ENCODE measurements at places on chromosomes 2 and 18.

DNA sequence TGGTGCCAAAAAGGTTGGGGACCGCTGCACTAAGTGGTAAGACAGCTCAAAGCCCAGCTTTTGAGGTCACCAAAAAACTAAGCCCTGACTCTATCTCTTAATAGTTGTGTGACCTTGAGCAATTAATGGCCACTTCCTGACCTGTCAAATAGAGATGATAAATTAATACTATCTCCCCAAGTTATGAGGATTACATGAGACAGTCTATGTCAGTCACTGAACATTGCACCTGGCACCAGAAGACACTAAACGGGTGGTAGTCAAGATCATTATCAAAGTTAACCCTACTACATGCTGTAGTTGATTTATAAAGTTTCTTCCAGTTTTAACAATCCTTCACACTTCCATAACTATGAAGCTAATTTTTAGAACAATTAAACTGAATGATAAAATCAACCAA lies 36.5 kb downstream of the STPG4 start:
- no peak for DNase-seq

DNA sequence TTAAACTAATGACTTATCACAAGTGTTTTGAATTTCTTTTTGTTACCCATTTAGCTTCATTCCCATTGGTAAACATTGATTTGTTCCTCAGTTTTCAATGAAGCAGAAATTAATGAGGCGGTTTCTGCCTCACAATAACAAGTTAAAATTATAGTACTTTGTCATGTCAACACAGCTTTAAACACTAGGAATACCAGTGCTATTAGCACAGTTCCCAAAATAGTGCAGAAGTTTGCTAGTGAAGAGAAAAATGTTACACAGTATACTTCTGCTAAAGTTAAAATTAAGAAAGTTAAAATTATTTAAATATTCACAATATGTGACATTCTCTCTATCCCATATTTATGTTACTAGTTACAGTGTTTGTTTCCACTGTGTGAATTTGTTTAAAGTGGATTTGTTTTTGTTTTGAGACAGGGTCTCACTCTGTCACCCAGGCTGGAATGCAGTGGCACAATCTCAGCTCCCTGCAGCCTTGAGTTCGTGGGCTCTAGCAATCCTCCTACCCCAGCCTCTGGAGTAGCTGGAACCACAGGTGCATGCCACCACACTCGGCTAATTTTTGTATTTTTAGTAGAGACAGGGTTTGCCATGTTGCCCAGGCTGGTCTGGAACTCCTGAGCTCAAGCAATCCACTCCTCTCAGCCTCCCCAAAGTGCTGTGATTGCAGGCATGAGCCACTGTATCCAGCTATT lies 3.8 kb upstream of the CHN1 start:
- DNase-seq: no peak

DNA sequence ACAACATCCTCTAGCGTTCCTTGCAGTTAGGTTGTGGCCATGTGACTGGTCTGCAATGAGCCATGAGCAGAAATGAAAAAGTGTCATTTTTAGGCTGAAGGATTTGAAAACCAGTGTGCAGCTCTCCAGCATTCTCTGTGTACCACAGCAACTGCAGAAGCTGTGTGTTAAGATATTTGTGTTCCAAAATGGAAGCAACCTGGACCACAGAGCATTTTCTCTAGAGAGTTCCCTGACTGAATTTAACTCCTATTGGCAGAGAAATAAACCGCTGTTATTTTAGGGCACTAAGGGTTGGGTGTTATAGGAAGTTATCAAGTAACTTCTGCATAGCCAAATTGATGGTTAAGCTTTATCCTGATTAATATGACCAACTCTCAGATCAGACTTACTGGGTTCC lies 257.2 kb upstream of the THUMPD2 start:
- no peak for DNase-seq

- DNase-seq: no peak
Measured at GRCh38 chr2:158967731-158968395, 577 bp upstream of the TANC1 start.

- no peak for DNase-seq
Measured at GRCh38 chr2:231429901-231430300, 34.4 kb downstream of the NCL start.

DNA sequence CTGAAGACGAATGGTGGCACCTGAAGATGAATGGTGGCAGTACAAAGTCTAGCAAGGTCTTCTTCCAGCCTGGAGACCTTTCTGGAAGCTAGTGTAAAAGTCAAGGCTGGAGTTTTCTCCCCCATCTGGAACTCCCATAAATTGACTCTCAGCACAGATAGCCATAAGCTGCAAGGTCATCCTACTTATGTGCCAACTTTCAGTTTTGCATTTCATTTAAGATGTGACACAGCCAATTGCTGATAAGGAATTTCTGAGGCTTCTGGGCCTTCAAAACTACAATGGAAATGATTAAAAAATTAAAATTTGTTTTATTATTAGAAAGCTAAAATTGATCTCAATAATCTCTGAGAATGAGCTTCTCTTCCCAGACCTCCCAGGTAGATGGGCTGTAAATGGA lies 10.2 kb downstream of the XDH start:
- DNase-seq: no peak

GRCh38 chr2:229909090-229909489 lies 12.7 kb downstream of the TRIP12 start:
- DNase-seq: no peak

- DNase-seq: no peak
Measured at GRCh38 chr2:26529406-26530239, 51.7 kb upstream of the OTOF start.

GRCh38 chr2:98912957-98913915 lies 22.8 kb downstream of the CRACDL start:
- no peak for DNase-seq

DNA sequence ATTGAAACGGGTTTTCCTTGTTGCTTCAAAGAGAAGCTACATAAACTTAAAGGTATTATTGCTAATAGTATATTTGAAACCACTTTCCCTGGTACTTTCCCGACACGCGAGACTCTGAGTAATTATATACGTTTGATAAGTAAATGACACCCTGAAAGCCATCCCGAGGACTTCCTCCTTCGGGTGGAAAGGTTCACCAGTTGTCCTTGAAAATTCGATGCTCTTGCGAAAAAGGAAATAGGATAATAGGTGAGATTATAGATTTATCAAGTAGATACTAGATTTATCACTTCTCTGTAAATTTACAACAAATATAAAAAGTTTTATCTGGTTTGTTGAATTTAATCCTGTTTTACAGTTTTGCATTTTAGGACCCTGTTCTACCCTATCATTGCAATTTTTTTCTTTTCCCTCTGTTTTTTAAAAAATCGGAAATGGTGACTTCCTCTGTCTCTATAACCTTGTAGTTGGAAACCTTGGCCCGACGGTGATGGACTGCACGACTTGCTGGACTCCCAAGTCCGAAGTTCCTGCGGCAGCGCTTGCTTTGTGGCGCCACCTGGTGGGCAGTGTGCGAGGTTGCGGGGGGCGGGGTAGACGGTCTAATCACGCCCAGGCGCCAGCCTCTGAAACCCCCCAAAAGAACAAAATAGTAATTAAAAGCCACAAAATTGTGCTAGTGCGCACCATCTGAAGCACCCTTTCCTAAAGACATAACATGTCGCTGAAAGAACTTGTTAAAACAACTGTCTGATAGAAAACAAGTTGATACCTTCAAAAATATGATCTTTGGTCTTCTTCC lies 972 bp upstream of the DLX2 start:
- peak; percentile 85 for DNase-seq

DNA sequence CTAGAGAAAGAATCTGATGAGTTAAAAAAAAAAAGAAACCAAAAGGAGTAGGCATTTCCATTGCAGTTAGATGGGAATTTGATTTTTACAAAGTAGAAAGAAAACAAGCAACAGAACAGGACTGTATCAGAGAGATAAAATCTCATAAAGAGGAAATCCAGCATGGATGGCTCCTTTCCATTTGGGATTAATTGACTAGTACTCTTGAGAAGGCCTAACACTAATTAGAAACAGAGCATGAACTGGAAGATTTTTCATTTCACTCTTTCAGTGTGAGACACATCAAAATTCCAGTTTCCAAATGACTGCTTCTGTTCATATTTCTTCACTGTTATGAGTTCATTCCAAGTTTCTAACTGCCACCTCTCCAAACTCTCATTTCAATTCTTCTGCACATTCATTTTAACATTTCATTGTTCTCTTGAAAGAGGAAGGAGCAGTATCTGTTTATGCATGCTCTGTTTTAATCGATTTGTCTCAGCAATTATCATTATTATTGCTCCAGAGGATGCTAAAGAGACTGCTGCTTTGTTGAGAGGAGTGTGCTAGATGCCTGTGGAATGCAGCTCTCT lies 108.8 kb upstream of the PIEZO2 start:
- DNase-seq: no peak

- no peak for DNase-seq
Measured at GRCh38 chr2:62054029-62054791, 141.7 kb upstream of the B3GNT2 start.

DNA sequence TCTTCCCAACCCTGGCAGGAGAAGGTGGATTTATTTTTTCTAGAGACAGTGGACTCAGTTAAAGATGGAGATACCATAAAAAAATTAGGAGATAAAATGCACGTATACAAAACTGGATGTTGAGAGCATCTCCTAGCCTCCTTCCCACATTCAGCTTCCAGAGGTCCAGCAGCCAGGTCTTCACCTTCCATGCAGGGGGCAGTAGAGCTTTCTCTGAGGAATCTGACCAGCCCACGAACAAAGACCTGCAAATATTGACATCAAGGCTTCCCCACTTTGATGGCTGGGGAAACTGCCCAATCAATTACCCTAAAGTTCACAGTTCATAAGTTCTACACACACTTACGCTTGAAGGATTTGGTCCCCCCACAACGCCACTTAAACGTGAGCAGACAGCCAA lies 24.5 kb downstream of the AQP4 start:
- DNase-seq: no peak

DNA sequence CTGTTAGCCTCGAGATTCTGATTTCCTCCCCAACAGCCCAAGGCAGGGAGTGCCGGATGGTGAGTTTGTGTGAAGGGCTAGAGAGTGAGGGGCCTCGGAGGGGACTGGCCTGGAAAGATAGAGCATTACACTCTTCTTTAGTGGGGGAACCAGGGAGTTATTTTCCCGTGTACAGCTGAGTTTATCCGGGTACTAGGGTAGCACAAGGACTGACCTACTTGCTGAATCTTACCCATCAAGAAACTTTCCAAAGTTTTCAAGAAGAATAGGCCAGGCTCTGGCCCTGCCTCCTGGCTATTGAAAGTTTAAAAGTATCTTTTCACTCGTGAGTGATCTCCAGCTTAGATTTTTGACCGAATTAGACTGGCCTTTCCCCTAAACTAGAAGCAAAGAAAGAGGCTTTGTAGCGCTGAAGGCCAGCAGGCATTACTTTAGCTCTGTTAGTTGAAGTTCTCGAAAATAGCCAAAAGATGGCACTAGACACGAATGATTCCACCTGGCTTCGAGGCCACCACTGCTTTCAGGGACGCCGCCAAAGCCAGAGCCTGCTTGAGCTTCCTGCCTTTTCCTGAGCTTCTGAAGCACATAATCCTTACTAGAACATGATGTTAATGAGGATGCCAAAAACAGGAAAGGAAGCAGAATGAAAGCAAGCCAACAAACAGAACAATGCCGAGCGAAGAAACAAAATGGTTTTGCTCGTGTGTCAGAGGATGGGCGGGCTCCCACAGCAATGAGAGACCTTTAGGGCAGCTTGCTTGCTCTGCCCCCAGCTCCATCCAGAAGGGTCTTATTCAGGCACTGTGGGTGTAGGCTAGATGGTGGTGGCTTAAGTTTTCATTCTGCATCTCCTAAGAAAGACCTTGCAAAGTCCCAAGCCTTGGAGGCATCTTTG lies 55.8 kb downstream of the TSN start:
- DNase-seq: peak; percentile 65

- DNase-seq: no peak
Measured at GRCh38 chr18:52722904-52723303, 382.9 kb downstream of the DCC start.

DNA sequence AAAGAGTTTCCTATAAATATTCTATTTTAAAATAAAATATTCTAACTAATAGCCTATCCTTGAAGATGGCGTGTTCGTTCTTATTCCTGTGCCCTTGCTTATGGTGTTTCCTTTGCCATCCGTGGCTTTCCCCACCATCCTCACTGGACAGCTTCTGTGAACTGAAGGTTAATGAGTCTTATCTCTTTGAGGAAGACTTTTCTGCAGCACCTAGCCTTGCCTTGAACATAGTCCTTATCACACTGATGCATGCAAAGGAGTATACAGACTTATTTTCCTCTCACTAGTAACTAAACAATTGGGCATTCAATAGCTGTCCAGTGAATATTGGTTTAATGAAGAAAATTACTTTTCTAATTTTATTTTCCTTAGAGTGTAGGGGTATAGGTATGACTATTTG lies 88.1 kb downstream of the GULP1 start:
- no peak for DNase-seq

GRCh38 chr2:137677466-137677865 lies 286.8 kb upstream of the HNMT start:
- no peak for DNase-seq
